ENCODE measurements at places on chromosomes 7 and 10.
A peak's percentile ranks its signal among the peaks of the same experiment; 100 is the strongest.

- DNase-seq = no peak
Observed at GRCh38 chr10:101405001-101405400, 51.0 kb downstream of the BTRC start.

GRCh38 chr7:66421830-66422475, 206.7 kb upstream of the KCTD7 start:
- DNase-seq = no peak

GRCh38 chr7:49630513-49630912, 142.9 kb upstream of the VWC2 start:
- no peak for DNase-seq

DNA sequence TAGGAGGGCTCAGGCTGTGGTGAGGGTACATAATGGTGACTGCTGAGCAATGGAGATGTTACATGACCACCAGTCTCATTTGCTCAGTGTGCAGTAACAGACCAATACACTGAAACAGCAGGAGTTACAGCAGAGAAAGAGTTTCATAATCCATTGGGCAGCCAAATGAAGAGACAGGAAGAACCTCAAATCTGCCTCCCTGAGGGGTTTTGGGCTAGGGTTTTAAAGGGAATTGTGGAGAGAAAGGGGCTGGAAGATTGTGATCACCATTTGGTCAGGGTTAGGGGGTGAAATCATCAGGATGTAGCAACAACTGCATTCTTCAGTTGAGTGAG, 838.3 kb downstream of the GRID1 start:
- no peak for DNase-seq

- DNase-seq = no peak
Observed at GRCh38 chr10:119680650-119681081, 29.5 kb downstream of the BAG3 start.

- DNase-seq = no peak
Observed at GRCh38 chr7:45417268-45417667, 156.9 kb upstream of the ADCY1 start.

GRCh38 chr10:32972460-32972859, 14.4 kb upstream of the ITGB1 start:
- DNase-seq = peak; percentile 70
